ENCODE measurements at places on chromosomes 5 and 9. TPM values are rescaled to one million over a fixed set of nuclear protein-coding genes. Genes with fewer than 3 reads are reported as not detected.

DNA sequence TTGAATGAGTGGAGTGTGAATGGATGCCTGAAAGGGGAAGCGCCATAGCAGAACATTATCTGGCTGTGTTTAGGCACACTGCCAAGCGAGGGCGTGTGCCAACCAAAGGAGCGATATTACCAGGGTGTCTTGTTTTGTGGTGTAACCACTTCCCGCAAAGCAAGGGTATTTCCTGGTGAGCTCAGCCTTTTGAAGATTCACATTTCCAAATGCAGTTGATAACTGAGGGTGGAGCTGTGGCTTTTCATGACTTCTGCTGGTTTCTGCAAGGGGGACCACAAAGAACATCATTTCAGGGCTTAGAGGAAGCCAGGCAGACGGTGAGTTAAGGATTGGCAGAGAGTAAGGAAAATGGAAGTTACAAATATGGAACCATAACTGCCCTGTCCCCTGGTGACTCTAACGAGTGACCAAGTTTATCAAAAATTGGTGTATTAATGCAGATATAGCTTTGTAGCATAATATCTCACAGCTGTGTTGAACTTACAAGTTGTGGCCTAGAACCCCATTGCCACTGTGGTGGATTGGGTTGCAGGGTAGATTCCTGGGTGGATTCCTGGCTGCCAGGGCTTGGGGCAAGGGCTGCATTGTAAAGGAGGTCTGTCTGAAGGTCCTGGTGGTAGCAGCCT is 71.4 kb downstream of the RALGPS1 start:
- DNase-seq, result peak; percentile 5

DRD1 gene
- total RNA-seq, result not detected

- DNase-seq, result no peak
Observed at GRCh38 chr5:50440651-50441492, at the start of gene EMB. Gene EMB, minus strand, starts transcription at chr5:50441288. Its CDS starts 137 bp downstream, at chr5:50441151.

- no peak for DNase-seq
Observed at GRCh38 chr5:35822511-35822910, 34.2 kb upstream of the IL7R start.

DNA sequence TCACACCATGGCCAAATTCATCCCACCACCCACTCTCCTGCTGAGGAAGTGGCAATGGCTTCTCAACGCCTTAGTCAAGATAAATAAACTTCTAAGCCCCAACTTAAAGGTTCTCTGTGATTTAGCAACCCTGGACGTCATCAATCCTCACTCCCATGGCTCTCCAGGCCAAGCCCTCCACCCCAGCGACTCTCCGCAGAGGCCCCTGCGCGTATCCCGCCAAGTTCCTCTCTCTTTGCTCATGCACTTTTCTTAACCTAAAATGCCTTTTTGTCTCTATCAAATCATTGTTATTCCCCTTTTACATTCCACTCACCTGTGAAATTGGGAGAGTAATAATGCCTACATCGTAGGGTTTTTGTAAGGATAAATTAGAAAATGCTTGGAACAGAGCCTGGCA is 88.6 kb downstream of the NRG2 start:
- DNase-seq, result no peak

SAXO1 gene
- not detected for total RNA-seq

CDH9 gene
- total RNA-seq, result 0.24 TPM

GRCh38 chr5:179959641-179960040 is 51.9 kb upstream of the TBC1D9B start:
- DNase-seq, result no peak

DNA sequence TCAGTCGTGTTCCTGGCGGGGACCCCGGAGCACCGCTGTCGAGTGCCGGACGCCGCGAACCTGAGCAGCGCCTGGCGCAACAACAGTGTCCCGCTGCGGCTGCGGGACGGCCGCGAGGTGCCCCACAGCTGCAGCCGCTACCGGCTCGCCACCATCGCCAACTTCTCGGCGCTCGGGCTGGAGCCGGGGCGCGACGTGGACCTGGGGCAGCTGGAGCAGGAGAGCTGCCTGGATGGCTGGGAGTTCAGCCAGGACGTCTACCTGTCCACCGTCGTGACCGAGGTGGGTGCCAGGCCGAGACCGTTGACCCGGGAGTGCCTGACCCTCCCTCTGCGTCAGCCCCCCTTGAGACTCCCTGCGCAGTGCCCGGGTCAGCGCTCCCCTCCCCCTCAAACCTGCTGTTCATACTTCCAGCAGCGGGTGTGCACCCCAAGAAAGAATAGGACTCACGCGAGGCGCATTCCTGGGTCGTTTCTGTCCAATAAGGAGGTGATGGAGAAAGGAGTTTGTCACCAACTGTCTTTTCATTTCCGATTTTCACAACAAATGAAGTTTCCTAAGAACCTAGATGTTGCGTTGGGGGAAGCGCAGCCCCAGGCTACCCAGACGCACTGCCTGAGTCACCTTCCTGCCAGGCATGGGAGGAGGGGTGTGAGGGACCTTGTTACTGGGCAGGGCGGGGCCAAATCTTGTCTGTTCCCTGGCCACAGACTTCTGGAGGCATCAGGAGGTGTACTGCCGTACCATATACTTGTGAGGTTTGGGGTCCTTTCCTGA is 722 bp downstream of the SLC22A4 start:
- DNase-seq, result no peak

DNA sequence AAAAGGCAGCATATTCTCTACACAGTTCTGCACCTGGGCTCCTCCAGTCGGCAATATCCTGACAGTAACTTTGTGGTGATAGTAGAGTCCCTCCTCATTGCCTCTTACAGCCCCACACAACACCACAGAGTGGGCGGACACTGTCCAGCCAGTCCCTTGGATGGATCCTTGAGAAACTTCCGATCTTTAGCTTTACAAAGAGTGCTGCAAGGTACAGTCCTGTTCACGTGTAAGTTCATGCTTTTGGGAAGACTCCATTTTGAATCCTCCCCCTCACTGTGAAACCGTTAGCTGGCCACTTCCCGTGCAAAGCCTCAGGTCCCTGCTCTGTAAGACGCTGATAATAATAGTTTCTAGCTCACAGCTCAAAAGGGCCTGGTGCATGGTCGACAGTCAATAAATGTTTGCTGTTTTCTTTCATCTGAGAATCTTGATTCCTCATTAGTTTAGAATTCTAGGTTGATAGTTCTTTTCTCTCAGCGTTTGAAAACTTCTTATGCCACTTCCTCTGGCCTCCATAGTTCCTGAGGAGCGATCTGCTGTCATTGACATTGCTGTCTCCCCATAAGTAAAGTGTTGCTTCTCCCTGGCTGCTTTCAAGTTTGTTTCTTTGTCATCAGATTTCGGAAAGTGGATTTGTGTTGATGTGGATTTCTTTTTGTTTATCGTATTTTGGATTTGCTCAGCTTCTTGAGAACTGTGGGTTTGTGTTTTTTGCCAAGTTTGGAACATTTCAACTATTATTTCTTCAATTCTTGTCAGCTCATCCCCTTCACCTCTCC is 82.9 kb downstream of the COL23A1 start:
- DNase-seq, result no peak

DNA sequence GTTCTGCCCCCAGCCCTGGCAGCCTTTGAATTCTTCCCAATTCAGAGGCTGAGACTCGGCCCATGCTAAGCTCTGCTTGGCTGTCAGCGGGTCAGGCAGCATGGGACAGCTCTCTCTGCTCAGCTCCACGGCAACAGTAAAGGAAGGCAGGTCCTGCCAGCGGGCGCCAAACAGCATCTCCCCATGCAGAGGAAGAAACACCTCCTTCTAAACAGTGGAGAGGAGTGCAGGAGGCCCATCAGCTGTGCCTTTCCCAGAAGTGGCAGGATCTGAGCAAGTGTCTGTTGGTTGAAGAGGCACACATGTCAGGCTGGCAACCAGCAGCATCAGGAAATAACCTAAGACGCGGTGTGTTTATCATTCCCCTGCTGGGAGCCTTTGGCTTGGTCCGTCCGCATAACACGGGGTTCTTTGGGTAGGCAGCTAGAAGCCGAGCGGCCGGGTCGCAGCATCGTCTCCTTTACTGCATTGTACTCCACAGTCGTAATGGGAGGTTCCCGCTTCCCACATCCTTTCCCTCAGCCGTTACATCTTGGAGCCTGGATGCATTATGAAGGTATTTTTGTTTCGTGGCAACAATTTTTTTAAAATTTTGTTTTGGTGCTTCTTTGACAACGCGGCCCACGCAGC is 42.7 kb upstream of the NCS1 start:
- DNase-seq, result no peak
